ENCODE measurements at places on chromosomes 3 and 15.

- DNase-seq = no peak
These were observed 29.5 kb downstream of the GTF2E1 start for GRCh38 chr3:120772081-120772480.

GRCh38 chr3:11307830-11308432 is 35.7 kb downstream of the ATG7 start:
- DNase-seq = no peak

DNA sequence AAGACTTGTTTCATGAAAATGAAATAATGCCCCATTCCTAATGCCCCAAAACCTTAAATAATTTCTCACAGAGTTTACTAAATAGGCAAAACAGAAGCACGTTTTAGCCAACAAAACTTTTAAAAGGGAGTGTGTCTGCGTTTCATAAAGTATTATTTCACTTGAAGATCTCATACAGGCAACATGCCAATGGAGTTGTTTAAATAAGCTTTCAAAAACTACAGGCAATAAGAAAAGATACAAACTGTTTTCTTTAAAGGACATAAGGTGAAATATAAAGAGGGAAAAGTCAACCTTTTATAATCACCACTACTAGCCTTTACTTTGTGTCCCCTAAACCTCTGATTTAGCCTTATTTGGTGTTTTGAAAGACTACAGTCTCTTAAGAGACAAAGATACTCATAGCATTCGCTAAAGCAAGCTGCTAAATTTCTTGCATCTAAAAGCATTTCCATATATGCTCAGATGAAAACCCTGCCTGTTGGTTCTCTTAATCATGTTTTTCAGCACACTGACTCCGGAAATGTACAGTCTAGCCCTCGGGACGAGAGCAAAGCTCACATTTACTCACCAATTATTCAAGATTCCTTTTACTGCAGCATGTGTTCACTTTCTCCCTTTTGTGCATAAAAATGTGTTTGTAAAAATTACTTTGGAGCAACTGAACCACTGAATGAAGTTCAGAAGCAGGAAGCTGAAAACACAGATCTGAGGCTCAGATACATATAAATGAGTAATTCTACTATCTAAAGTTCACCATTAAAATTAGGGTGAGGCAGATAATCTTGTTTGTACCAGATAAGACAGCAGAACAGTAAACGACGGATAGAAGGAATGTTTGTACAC is 119.0 kb downstream of the GOLIM4 start:
- DNase-seq = no peak

DNA sequence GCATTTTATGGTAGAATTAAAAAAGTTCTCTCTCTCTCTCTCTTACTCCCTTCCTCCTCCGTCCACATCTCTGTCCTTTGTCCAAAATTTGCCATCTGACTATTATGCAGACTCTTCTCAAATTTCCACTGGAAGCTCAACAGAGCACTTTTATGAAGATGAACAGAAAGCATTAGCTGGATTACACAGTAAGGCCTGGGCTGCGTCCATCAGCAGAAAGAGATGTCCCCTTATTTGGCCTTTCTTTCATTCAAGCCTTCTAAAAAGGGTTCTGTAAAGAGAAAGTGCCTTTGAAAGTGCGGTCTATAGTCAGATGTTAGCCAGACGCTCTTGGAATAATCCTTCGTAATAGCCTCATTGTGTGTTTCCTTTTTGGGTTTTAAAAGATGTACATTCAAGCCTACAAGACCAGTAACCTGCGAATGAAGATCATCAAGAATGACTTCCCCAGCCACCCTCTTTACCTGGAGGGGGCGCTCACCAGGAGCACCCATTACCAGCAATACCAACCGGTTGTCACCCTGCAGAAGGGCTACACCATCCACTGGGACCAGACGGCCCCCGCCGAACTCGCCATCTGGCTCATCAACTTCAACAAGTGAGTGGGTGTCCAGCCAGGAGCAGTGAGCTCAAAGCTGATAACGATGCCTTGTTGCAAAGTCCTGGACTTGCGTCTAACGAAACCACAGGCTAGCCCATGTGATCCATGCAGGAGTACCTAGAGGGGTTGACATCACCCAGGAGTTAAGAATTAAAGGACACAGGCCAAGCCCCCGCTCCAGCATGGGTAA is 53.1 kb downstream of the MESD start:
- no peak for DNase-seq

All from activated T-helper 1 cell treated with Interleukin-2 at 50 U/mL for 16 hours (primary cell).